ENCODE measurements at places on chromosomes 3 and 15.

- no peak for DNase-seq
Measured at GRCh38 chr15:36024031-36024688, 478.2 kb upstream of the DPH6 start.

GRCh38 chr15:45157974-45158373, 28.2 kb downstream of the DUOX1 start:
- DNase-seq, result no peak

- no peak for DNase-seq
Measured at GRCh38 chr15:64856429-64857145, 14.9 kb downstream of the PLEKHO2 start.

- no peak for DNase-seq
Measured at GRCh38 chr15:86863226-86863915, 783.7 kb downstream of the AGBL1 start.

GRCh38 chr3:86990734-86991481, at the start of gene VGLL3:
TSS of gene VGLL3 (minus strand) at chr3:86991149. CDS start at chr3:86990743, 406 bp downstream.
- DNase-seq, result no peak

Measured in activated CD4-positive, alpha-beta T cell treated with anti-CD3 and anti-CD28 coated beads, Interleukin-2, amount 10 ng/mL, durations not matched to agents 7 days and 5 days (primary cell).